Activated CD4-positive, alpha-beta T cell treated with anti-CD3 and anti-CD28 coated beads, Interleukin-2, amount 50 U/mL, for 4 hours (primary cell): ENCODE measurements at places on chromosomes 4 and X.

DNA sequence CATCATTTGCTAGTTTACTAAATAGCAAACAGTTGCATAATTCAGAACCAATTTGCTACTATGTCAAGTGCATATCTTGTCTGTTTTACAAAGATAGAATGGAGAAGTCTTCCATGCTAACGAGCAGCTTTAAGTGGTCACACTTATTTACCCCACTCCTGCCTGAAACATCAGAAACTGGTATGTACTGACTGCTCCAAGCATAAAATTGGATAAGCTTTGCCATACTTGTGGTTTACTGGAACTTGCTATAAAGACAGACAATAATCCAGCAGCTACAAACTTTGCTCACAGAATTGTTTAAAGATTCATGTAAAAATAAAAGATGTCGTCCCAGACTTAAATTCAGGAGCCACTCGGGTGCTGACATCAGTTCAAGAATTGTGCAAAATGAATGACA lies 13.3 kb upstream of the CDKL2 start:
- no peak for DNase-seq

DNA sequence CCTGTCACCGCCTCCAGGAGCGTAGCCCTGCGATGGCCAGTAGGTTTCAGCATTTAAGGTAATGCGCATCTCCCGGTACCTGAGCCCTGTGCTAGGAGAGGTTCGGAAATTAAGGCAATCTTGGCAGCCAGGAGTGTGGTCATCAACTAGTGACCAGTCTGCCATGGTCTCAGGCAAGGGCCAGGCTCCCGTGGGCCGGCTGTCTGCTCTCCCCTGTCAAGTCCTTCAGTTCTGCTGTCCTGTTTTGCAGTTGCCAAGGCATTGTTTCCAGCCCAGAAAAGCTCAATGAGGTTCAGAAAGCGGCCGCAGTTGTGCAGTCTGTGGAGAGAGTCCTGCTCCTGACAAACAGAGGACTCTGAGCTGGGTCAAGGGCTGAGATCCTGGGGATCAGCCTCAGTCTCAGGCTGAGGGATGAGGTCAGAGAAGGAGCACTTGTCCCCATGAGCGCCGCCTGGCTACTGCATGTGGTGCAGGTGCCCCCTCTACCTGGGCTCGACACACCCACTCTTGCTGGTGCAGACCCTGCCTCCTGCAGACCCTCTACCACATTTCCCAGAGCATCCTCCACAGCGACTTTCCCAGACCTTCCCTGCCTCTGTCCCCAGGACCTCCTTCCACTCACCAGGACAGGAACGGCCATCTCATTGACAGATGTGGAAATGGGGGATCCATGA lies 53.4 kb upstream of the PSAPL1 start:
- DNase-seq, result no peak

GRCh38 chrX:67727576-67727975 lies 183.8 kb downstream of the AR start:
- DNase-seq, result no peak

DNA sequence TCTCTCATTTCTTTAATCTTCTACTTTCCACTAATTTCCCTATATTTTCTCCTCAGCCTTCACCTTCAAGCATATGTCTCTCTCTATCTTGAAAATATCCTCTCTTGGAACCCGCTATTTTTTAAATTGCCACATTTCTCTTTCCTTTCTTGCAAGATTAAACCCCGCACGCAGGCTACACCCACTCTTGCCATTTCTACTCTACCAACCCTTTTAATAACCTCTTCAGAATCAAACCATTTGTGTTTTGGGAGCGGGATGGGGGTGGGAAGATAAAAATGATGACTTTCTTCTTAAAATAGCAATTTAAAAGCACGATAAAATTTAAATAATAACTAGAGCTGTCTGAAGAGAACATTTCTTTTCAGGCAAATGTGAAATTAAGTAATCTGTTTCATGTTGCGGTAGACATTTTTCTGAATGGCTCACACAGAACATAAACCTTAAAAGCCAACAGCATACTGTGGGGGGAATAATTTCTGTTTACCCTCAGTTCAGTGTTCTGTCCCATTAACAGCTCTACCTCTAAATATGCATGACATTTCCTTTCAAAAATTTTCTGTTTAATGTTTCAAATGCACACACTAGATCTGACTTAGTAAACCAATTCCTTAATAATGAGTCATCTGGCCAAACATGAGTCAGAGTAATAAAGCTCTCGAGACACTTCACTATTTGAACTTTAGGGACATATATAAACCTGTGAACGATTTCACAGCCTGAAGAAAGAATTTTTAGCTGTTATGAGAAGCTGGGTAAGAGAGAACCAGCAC lies 20.5 kb downstream of the ARSJ start:
- DNase-seq, result no peak

DNA sequence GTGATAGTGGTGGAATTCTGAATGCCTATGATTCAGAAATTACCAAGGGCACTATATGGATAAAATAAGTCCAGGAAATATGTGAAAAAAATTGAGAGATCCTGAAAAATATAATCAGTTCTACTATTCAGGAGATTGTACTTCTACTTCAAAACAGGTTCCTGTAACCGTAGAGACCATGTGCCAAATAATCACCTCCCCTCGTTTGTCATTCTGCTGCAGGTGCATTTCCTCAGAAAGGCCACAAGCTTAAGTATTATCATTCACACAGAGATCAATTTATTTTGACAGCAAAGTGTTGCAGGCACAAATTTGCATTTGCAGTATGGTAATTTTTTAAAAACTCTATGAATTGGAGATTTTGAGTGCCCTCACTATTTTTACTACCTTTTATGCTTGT lies 1000.0 kb downstream of the CCSER1 start:
- DNase-seq, result no peak

DNA sequence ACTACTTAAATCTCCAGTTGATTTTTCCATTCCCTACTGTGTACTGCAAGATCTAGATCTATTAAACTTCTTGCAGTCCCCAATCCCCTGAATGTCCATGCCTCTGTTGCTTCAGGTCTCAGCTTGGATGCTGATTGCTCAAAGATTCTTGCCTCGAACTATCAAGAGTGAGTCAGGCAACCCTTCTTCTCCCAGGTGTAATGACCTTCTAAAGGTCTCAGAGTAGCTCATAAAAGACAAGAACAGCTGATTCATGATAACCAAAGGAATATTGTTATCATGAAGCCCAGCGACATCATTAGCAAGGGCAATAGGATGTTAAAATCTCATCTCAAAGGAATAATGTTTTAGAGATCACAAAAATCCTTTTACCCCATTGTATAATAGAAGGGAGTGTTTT lies 6.8 kb upstream of the FABP2 start:
- no peak for DNase-seq

- DNase-seq, result no peak
These were observed 335.0 kb downstream of the BMPR1B start for GRCh38 chr4:95092766-95093165.

- no peak for DNase-seq
These were observed 430 bp upstream of the TRPC3 start for GRCh38 chr4:121952290-121952689.

- no peak for DNase-seq
These were observed 72.4 kb upstream of the ZCCHC13 start for GRCh38 chrX:74231625-74232024.

DNA sequence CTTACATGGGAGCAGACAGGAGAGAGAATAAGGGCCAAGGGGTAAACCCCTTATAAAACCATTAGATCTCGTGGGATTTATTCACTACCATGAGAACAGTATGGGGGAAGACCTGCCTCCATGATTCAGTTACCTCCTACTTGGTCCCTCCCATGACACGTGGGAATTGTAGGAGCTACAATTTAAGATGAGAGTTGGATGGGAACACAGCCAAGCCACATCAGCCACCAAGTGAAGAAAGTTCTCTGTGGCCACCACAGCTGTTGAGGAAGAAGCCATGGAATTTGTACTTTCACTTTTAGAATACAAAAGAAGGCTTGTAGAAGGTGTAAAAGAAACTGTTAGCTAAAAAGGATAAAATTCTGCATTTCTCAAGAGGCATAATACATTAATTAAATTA lies 67.0 kb upstream of the CXorf51A start:
- no peak for DNase-seq

GRCh38 chr4:133565379-133565778 lies 416.3 kb downstream of the PCDH10 start:
- no peak for DNase-seq

- no peak for DNase-seq
These were observed 42.6 kb upstream of the IL13RA2 start for GRCh38 chrX:115060013-115060412.

DNA sequence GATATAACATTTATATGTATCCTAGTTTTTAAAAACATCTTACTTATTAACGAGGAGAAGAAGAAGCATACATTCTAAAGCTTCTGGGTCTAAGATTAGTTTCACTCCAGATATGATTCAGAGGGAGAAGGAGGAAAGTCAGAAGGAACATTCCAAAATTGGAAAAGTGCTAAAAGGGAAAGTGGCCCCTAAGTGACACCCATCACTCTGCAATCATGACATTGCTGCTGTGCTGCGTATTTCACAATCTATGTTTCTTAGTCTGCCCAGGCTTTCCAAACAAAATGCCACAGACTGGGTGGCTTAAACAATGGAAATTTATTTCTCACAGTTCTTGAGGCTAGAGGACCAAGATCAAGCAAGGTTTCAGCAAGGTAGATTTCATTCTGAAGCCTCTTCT lies 72.5 kb upstream of the ATOH1 start:
- DNase-seq, result no peak

DNA sequence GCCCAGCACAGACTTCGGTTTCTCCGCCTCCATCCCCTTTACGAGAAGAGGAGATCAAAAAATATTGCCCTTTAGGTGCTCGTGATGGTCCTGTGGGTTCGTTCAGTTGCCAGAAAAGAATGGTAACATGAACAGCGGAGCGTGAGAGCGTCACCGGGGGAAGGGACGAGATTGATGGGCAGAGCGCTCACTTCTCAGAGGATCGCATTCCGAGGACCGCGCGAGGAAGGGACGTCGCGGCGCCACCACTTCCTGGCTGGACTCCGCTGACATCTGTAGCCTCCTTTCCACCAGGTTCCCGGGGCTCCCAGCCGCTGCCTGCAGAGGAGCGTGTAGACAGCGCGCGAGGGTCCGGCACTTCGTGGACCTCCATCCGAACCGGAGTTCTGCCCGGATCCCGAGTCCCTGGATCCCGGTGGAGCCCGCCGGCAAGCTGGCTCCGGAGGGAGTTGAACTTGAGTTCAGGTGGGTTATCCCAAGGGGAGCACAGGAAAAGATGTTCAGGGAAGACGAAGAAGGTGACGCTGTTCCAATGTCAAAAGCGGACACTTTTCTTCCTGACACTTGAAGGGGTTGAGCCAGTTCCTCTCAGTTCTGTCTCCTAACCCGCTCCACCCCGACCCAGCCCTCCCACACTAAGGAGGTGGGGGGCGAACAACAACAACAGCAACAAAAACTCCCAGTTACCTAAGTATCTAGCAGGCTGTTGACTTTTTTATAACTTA lies 484 bp downstream of the GALNTL6 start:
- no peak for DNase-seq

GRCh38 chr4:47526281-47526680 lies 41.2 kb downstream of the ATP10D start:
- no peak for DNase-seq

- DNase-seq, result no peak
These were observed 148.7 kb downstream of the TSPAN5 start for GRCh38 chr4:98509721-98510120.

DNA sequence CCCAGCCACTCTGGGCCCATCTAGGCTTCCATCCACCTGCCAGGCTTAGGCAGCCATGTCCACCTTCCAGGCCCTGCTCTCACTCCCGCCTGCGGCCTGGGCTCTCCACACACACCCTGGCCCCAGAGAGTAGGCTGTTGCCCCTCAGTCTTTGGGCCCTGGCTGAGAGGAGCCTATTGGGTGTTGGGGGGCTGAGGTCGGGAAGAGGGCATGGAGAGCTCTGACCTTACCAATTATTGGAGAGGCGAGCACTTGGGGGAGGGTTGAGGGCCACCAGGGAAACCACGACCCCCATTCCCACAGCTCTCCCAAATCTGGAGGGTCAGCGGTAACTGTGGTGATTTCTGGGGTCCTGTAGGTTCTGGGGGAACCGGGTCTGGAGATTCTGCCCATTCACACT lies 38.2 kb downstream of the HTRA3 start:
- DNase-seq, result no peak

- no peak for DNase-seq
These were observed 341 bp upstream of the PRPS2 start for GRCh38 chrX:12790885-12791256.

GRCh38 chr4:41178372-41179370 lies 35.7 kb downstream of the APBB2 start:
- DNase-seq, result no peak

DNA sequence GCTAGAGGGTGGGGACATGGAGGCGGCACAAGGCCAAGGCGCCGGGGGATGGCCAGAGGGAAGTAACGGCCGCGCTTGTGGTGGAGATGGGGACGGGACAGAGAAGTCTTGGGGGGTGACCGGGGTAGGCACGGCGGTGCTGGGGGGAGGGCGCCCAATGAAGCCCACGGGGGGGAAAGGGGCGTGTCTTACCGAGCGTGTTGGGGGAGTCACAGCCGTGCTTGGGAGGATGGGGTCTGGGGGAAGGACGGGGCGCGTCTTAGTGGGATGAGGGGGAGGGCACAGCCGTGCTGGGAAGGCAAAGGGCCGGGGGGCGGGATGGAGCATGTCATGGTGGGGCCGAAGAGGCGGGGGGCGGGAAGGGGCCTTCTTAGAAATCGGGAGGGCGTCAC lies 952 bp downstream of the ARSD start:
- no peak for DNase-seq

DNA sequence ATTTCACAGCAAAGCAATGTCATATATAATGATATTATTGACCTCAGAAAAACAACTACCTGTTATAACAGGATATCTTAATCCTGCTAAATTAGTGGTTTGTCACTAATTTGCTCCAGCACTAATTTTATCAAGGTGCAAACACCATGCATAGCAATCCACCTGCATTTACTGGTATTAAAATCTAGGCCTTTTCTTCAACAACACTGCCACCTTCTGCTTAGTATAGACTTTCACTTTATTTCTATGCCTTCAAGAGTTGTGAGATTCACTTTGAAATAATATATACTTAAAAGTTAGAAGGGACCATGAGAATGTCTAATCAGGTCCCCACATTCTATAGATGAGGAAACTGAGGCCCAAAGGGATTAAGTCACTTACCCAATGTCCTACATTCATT lies 82.1 kb upstream of the IQCM start:
- no peak for DNase-seq

DNA sequence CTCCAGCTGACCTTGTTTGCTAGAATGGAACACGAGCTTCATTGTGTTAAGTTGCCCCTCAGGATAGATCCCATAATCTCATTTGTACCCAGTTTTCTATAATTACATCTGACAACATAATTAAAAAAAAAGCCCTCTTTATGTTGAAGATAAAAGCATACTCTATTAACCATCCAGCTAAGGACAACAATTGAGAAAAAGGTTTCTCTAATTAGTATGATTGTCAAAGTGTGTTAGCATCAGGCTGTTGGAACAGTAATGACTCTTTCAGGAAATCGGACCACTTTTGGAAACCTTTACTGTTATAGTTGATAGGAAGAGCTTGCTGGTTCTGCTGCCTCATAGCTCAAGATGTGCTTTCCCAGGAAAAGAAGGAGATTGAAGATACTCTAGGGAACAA lies 172.6 kb downstream of the FHIP1A start:
- no peak for DNase-seq

GRCh38 chr4:148116264-148116663 lies 325.9 kb downstream of the NR3C2 start:
- DNase-seq, result no peak
